ENCODE measurements at places on chromosomes 7 and 10.

GRCh38 chr10:18576586-18576985 is 74.8 kb downstream of the NSUN6 start:
- DNase-seq, result no peak

DNA sequence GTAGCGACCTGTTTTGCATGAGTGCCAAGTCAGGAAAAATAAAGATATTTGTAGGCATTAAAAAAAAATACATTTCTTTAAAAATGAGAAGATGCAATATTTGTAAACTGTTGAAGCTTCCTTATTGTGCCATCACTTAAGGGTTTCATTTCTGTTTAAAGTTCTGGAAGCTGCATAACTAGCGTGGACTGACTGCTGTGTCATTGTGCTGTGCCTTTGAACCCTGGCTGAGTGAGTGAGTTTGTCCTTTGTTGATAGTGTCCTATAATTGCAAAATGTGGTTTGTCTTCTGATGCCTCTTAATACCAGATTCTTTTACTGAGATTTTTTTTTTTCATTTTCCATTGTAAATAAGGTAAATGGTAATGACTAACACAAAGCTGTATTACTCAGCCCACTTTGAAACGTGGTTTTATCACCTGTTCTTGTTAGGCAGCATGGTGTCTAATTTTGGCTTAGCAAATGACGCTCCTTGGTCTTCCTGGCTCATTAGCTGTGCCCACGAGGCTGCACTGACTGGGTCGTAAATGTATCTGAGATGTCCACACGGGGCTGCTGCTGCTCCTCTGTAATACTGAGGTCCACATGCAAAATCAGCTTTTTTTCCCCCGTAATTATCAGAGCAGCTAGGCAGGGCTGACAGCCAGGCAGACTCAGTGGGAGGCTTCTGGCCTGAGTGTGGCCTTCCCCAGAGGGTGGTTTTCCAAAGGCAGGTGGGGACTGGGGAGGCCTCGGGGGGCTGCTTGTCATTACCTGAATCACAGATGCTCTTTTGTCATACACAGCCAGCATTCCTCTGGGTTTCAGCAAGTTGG is 14.8 kb downstream of the ZSCAN25 start:
- DNase-seq, result peak; percentile 64

DNA sequence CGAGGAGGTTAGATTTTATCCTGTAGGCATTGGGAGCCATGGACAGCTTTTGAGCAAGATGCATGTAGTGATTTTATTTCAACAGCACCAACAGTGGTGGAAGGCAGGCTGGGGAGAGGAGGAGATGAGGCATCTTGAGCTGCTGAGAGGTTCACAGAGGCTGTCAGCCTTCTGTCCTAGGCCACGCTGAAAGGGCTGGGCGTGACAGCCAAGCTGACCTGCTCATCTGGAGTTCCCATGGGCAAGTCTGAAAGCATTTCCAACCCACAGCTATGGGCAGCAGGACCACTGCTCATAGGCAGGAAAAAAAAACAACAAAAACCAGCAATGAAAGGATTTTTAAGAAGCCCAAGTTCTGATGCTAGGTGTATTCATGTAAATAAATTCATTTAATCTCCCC is 7.7 kb downstream of the NEURL1 start:
- DNase-seq, result no peak

- peak; percentile 69 for DNase-seq
Measured at GRCh38 chr10:17847585-17848296, 38.6 kb downstream of the MRC1 start.

DNA sequence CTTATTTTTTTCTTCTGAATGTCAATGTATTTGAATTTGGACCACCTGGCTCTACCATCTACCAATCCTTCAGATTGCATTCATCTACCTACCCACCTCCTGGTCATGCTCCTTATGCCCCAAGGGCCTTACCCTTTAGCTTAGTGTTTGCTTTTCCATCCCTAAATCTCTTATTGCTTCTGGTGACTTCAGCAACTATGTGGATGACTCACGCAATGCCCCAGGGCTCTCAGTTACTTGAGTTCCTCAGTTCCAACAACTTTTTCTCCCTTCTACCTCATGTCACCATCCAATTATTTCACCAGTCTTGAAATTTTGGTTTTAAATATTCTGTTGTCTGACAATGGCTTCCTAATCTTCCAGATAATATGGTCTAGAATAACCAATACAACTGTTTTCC is 118.9 kb downstream of the CFAP58 start:
- no peak for DNase-seq

GRCh38 chr10:113960617-113961181 is 83.0 kb upstream of the ADRB1 start:
- DNase-seq, result peak; percentile 99

DNA sequence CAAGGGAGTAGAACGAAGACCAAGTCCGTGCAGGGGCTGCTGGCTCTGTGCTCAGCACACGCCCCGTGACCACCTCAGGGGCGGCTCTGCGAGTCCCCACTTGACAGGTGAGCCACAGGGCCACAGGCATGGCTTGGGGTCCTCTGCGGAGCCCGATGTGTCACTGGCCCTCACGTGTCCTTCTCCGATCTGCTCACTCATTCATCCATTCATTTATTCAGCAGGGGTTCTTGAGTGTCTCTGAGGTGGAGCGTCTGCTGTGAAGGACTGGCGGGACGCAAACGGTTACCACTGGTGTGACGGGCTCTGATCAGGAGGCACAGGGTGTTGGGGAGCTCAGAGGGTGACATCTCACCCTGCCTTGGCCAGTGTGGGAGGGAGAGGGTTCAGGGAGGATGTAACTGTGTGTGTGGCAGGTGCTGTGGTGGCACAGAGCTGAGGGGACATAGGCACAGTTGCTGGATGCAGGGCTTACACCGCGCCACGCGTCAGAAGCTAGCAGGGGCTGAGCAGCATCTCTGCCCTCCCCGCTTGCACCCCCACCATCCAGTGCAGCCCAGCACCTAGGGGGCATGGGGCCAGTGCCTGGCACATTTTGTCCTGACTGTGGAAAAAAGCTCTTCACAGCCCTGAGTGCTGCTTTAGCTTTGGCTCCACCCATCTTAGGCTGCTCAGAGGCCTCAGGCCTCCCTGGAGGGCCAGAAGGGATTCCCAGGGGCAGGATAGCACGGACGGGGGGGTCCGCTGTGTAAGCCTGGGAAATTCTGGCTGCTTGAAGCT is 116.8 kb downstream of the LHPP start:
- DNase-seq, result no peak

GRCh38 chr7:126079581-126079980 is 1150.0 kb upstream of the POT1 start:
- no peak for DNase-seq

- peak; percentile 83 for DNase-seq
Measured at GRCh38 chr7:103811997-103812396, 177.5 kb downstream of the RELN start.

DNA sequence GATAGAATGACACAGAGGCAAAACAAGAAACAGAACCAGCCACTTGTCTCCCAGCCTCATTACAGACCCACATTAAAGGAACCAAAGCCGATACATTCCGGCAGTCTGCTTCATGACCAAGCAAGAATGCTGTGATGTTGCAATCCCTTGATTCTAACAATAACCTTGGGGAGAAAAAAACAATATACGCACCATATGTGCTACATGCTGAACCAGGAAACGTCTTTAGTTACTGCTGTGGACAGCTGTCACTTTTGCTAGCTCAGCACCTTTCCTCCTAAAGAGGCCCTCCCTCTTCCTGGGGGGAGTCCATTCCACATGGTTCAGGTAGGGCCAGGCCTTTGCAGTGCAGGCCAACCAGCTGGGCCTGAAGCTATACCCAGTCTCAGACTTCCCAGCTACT is 79.1 kb downstream of the PRTFDC1 start:
- DNase-seq, result peak; percentile 47

- no peak for DNase-seq
Measured at GRCh38 chr7:135075716-135076115, 72.2 kb upstream of the TMEM140 start.

- peak; percentile 20 for DNase-seq
Measured at GRCh38 chr10:118488710-118489497, 106.5 kb downstream of the PRLHR start.

DNA sequence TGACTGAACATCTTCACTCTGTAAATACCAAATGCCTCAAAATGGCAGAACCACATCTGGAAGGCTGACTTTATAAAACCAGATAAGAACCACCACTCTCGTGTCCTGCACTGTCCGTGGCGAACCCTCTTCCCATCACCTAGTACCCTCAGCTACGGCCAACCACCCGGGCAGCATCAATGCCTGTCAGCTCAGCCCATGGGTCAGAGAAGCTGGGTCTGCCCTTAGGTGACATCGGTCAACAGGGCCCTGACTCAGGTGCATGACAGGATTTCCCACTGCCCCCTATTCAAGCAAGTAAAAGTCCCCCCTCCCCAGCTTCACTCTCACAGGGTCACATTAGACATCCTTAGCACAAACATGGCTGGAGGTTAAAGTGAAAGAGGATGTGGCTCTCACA is 56.6 kb downstream of the HSPA12A start:
- no peak for DNase-seq

DNA sequence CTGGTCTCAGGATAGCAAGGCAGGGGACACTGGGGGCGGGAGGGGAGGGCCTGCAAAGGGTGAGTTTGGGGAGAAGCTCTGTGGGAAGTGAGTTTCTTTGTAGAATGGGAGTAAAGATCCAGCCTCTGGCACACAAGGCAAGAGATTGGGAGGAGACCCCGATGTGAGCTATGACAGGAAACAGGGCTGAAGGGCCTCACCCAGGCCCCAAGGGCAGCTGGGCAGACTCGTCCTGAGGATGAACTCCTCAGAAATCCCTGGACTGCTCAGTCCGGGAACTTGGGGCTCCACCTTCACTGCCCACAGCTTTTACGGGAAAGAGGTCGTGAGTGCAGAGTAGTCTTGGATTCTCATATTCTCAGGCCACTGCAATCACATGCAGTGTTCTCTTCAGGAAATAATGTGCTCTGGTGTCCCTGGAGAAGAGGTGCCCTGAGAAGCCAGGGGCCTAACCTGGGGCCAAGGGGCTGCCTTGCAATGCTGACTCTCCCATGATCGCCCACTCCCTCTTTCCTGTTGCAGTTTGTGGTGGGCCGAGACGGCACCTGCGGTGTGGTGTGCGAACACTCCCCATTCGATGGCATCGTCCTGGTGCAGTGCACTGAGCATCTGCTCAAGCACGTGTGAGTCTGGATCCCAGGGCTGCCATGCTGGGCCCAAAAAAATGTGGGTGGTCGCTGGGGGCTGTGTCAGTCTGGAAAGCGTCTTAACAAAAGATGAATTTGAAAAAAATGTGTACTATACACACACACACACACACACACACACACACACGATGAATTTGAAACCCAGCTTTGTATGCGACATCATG is 31.3 kb upstream of the C10orf53 start:
- no peak for DNase-seq

DNA sequence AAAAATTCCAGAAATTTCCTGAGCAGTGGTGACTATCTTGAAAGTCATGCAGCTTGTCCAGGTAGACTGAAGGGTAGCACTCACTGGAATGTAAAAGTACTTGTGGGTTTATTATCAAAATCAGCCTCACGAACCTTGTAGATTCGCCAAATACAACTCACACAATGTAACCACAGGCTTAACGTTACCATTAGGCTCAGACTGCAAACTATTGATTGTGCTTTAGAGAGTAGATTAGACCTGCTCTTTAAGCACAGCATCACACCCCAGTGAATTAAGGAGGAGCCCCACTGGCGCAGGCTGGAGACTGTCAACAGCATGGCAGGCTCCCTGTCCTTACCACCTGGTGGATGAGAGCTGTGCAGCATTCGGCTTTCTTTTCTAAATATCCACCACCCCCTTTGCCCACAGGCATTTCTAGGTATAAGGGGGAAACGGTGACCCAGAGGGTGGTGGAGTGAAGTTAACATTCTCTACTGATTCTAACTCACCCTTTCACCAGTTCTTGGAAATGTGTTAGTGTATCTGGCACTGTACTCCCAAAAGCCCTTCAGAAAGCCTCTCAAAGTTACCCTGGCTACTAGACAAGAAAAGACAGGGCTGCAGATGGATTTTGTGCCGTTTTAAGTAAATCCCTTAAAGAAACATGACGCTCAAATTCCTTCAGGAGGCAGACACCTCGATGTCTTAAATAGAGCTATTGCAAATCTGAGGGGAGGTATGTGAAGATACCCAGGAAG is 56.6 kb downstream of the GSDME start:
- DNase-seq, result no peak

DNA sequence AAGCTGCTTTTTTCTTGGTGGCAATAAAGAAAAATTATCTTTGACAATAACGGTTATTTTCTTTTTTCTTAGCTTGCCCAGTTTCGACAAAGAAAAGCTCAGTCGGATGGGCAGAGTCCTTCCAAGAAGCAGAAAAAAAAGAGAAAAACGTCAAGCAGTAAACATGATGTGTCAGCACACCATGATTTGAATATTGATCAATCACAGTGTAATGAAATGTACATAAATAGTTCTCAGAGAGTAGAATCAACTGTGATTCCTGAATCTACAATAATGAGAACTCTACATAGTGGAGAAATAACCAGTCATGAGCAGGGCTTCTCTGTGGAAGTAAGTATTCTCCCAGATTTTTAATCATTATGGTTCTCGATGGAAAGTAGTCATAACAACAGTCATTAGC is 33.0 kb downstream of the AKAP9 start:
- no peak for DNase-seq

DNA sequence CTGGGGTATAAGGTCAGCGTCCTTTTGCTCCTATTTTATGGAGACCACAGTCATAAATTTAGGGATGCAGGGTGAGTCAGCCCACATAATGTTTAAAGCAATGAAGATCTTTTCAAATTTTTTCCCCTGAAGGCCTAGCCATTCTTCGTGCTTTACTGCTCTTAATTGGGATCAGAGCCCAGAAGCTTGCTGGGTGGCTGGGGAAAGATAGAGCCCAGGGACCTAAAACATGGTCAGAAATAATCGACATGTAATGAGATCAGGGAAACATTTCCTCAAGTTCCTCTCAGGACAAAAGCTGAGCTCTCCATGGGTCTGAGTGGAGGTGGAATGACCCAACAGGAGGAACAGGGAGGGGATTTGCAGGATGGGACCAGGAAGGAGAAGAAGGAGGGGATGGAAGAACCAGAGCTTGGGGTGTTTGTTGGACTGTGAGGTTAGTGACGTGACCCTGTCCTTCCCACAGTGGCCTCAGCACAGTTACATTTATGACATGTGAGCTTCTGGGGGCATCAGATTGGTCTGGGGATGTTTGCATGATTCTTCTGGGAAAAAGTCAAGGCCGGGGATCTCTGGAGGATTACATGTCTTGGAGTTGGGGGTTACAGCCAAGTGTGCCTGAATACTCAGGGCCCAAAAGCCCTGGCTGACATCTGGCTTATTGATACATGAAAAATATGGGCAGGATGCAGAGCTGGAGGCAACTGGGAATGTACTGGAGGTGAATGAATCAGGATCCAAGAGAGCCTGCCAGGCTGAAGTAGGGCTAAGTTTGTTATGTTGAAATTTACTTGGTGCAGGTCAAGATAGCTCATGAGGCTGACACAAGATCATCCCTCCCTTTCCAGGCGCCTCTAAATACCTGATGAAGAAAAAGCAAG is 477.9 kb downstream of the RPS24 start:
- no peak for DNase-seq

Data from DMS53 (cell line).